ENCODE measurements at places on chromosomes 3 and 15.

GRCh38 chr3:16406166-16406565 lies 107.3 kb downstream of the RFTN1 start:
- DNase-seq = no peak

DNA sequence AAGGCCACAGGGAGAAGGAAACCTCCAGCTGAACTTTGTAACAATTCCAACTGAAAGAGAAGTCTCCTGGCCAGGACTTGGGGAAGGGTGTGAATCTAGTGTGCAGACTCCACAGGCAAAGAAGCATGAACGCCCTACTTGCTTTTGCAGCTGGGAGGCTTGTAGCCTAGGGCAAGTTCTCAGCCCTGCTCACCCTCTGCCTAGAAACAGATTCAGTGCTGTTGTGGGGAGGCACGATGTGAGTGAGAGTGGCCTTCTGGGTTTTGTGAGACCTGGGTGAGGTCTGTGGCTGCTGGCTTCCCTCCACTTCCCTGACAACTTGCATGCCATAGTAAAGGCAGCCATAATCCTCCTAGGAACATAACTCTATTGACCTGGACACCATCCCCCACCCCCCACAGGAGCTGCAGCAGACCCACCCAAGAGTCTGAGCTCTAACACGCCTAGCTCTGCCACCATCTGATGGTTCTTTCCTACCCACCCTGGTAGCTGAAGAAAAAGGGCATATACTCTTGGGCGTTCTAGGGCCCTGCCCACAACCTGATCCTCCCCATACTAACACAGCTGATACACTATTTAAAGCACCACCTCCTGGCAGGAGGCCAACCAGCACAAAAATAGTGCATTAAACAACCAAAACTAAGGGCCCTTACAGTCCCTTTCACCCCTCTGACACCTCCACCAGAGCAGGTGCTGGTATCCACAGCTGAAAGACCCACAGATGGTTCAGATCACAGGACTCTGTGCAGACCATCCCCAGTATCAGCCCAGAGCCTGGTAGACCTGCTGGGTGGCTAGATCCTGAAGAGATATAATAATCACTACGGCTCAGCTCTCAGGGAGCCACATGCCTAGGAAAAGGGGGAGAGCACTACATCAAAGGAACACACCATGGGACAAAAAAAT lies 426.5 kb downstream of the IGSF11 start:
- DNase-seq = no peak

- no peak for DNase-seq
Observed at GRCh38 chr15:92674347-92674746, 18.8 kb upstream of the FAM174B start.

- DNase-seq = peak; percentile 44
Observed at GRCh38 chr15:80577552-80578205, 117.4 kb upstream of the ABHD17C start.

- no peak for DNase-seq
Observed at GRCh38 chr3:135792174-135792573, 173.4 kb upstream of the PPP2R3A start.

DNA sequence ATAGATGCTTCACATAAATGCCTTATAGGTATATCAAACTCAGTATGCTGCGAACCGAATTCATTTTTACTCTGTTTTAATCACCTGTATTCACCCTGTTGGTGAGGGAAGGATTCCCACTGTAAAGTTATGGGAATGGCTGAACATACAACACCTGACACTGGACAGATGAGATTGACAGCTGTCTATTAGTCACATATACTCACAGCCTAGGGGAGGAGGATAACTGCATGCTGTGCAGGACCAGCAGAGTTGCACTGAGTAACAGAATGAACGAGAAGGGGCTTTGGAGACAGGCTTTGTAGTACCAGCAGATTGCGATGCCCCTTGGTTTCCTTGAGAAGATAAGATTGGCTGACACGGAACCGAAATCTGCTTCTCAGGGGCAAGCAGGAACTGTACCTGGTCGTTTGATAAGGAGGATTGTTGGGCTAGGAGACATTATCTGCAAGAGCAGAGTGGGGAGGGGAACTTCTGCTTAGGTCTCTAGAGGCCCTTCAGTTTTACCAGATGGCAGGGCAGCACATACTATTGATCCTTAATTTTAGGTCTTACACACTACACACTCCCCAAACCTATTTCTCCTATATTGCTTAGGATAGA lies 43.5 kb upstream of the SLC22A13 start:
- DNase-seq = no peak

DNA sequence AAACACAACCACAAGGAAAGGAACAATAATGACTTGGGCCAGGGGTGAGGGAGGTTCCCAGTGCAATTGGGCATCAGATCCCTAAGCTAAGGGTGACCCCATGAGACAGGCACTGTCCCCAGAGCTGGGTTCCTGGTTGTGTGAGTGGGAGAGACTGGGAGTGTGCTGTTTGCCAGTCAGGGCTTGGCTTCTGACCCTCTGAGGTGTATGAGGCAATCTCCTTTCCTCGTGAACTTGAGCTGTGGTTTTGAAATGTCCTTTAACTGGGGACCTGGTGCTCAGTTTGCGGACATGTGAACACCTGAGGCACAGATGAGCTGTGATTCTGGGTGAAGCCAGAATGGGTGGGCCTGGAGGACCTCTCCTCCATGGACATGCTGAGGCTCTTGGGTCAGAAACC lies 58.5 kb upstream of the PLXNA1 start:
- DNase-seq = no peak

DNA sequence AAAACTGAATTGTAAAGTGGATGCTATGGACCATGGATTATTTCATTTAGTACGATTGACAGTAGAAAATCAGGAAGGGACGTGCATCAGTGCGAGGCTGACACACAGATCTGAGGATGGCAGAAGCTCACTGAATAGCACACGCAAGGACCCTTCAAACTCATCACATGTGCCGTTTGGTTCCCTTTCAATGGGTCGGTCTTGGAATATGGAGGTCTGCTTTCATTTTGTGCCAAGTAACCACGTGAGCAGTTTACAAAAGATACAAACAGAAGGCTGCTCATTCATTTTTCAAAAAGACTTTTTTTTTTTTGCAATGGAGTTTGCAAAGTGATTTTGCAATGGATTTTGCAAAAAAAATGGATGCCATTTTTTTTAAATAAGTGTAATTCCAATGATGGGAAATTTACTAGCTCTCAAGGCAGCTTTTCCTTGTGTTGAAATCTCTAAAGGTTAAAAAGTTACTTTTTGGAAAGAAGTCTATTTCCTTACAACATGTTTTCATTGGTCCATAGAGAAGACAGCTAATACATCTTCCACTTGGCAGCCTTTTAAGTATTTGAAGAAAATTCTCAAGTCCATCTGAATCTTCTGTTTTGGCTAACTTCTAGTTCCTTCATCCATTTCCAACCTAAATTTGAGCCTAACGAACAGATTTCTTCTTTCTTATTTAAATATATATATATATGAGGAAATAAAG lies 392.3 kb upstream of the TPRG1 start:
- no peak for DNase-seq

GRCh38 chr3:87044846-87045245 lies 53.9 kb upstream of the VGLL3 start:
- DNase-seq = no peak

- no peak for DNase-seq
Observed at GRCh38 chr3:58272891-58273290, 33.2 kb upstream of the RPP14 start.

GRCh38 chr15:25057574-25057973 lies 102.8 kb downstream of the SNRPN start:
- DNase-seq = peak; percentile 7

- no peak for DNase-seq
Observed at GRCh38 chr3:124217542-124217941, 225.6 kb upstream of the ROPN1 start.

Data from activated CD8-positive, alpha-beta memory T cell treated with anti-CD3 and anti-CD28 coated beads, Interleukin-2, amount 50 U/mL, for 48 hours (primary cell).